Hematopoietic multipotent progenitor cell treated with erythropoietin and hydrocortisone succinate and interleukin-3 and kit ligand, for 6 days (in vitro differentiated cells): ENCODE measurements at places on chromosomes 4 and X.

GRCh38 chr4:6910340-6910959 is 824 bp downstream of the TBC1D14 start:
- peak; percentile 66 for DNase-seq

DNA sequence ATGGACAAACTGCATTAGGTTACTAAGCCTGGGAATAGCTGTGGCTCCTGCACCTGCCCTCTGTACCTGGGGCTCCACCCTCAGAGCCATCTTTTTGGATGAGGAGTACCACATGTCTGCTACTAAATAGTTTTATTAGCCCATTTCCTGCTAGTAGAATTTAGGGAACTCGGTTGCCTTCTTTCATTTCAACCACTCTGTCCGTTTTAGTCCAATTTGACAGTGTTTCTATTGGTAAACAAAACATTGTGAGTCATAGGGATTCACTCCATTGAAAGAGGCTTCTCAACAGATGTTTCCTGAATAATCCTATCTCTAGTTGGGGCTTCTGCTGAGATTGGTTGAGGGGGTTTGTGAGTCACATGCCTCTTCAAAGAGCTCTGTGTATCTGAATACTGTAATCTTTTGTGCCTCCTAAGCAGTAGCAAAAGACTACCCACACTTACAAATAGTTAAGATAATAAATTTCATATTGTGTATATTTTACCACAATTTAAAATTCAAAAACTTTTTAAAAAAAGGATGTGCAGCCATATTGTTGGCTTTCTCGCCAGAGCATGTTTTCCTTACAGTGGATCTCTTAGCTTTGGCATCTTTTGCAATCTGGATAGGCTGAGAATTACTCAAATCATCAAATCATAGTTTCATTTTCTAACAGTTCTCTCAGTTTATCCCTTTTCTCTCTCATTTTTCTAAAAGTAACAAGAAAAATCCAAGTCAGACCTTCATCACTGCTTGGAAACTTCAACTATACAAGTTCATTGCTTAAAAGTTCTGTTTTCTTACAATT is 9.9 kb downstream of the FAM200B start:
- no peak for DNase-seq

GRCh38 chr4:121185960-121186359 is 21.8 kb upstream of the TNIP3 start:
- DNase-seq: no peak

DNA sequence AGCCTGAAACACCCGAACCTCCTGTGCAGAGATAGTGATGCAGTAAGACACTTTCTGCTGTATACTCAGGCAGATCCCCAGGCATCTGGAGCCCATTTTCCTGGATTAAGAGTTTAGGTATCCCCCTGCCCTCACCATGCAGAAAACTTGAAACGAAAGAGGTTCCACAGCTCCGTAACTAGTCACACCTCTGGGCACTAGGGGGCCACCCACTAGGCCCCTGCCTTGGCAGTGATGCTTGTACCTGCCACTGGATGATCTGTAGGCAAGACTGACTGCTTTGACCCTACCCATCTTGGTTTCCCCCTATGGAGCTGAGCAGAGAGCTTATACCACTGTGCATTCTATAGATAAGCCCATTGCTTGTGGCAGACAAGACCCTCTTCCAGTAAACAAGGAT is 940.6 kb downstream of the PCDH19 start:
- no peak for DNase-seq

DNA sequence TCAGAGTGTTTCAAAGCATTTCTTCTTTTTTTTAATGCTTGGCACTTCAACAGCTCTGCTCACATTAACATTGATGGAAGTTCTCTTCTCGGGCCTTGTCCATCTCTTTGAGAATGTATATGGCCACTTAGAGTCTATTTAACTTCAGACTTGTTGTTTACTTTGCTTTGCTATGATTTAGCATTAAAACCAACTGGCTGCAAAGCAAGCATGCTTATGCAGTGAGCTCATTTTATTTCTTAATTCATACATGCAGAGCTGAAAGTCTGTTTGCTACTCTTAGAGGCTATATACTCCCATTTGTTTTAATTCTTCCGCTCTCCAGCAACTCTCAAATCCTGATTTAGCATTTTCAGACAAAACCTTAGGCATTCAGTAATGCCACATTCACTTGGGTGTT is 107.6 kb upstream of the PACRGL start:
- DNase-seq: no peak

DNA sequence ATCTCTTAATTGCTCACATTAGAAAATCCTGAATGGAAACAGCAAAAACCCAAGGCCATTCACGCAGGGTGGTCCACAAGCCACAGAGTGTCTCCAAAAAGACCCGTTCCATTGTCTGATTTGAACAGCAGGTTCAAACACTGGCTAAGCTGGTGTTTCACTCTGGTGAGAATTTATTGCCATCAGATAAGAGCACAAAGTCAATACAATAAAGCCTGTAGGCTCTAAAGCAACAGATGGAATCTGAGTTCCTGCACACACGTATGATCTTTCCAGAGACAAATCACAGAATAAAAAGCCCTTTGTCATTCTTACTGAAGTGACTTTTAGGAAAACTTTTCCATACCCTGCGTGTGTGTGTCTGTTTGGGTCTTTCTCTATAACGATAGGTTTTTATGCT is 5.1 kb upstream of the SFRP2 start:
- no peak for DNase-seq

- DNase-seq: no peak
Observed at GRCh38 chr4:55757356-55757952, 62.1 kb upstream of the EXOC1L start.
